Kidney capillary endothelial cell (primary cell): ENCODE measurements at places on chromosomes 6 and 20.

DNA sequence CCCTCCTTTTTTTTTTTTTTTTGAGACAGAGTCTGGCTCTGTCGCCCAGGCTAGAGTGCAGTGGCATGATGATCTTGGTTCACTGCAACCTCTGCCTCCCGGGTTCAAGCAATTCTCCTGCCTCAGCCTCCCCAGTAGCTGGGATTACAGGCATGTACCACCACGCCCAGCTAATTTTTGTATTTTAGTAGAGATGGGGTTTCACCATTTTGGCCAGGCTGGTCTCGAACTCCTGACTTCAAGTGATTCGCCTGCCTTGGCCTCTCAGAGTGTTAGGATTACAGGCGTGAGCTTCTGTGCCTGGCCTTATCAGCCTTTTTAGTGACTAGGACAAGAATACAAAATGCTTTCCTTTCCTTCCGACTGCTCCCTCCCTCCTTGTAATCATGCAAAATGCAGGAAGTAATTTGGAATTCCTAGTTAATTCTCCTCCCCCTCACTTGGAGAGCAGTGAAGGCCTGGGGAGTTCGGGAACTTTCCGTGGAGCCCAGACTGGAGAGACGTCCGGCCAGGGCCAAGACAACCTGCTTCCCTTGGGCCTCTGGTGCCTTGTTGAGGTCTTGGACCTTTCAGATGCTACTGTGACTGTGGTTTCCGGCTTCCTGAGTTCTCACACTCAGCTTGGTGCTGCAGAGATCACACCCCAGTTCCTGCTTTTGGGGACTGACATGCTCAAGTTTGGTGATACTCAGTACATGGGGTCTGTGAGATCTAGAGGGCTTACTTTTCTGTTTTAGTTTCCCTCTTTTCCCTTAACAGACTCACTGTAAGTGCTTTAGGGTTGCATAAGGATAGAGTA lies 3.9 kb upstream of the PHF20 start:
- peak; percentile 82 for DNase-seq

DNA sequence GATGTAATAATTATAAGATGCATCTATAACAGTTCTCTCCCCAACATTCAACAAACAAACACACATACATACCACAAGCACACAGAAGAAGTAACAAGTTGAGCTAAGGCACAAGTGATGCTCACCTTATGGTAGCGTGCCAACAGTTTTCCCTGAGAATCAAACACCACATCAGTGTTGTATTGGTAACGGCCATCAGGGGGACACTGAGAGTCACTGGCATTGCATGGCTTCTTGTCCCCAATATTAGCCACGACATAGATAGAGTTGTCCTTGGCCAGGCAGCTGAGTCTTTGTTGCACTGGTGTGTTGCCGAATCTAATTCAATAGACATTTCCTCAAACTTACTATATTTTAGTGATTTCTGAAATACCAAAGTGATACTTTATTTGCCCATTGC lies 14.8 kb upstream of the VNN1 start:
- no peak for DNase-seq

DNA sequence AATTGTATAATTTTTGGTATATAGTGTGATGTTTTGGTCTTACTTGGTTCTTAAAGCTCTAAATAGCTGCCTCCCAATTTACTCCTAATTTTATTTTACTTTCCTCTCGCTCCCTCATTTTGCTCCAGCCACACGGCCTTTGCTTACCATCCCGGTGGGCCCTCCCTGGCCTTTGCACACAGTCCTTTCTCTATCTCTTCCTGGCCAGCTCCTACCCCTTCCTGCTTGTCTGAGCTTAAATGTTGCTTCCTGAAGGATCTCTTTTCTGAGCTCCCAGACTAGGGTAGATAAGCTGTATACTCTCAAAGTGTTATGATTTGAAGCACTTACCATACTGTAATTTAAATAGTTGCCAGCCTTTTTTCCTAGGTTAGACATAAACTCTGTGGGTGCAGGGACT lies 121.7 kb downstream of the UTRN start:
- DNase-seq: no peak

DNA sequence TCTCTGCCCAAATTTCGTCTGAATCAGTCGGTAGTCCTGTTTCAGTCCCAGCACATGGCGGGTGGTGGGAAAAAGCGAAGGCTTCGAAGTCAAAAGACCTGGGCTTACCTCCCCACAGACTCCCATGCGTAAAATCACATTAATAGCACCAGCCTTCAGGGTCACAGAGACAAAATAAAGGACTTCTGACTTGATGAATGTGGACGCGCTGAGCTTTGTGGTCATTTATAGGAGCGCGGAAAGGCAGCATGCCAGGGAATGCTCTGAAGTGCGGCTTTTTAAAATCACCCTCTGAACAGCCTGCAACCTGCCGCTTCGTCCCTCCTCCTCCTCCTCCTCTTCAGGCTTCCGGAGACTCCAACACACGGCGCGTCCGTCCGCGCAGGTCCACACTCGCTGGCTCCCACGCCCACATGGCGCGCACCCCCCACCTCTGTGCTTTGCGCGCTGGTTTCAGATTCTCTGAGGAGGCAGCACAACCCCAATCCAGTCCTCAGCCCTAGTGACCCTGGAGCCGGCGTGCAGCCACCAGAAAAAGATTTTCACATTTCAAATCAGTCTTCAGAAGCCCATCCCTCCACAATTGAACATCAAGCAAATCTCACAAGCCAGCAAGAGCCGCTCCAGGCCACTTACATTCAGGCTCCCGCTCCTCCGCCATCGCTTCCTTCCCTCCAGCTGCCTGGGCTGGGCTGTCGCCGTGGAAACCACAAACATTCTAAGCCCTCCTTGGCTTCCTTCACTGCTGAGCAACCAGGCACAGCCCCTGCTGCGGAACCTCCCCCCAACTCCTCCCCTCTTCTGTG lies at the start of gene C6orf118:
TSS of gene C6orf118 (minus strand) at position 680 of the 806 bp plus-strand sequence. CDS start at position 661, 19 bp downstream.
- peak; percentile 44 for DNase-seq

- DNase-seq: no peak
Observed at GRCh38 chr20:944148-944547, 28.0 kb upstream of the ANGPT4 start.

GRCh38 chr6:163710532-163711470 lies 296.3 kb downstream of the QKI start:
- no peak for DNase-seq

DNA sequence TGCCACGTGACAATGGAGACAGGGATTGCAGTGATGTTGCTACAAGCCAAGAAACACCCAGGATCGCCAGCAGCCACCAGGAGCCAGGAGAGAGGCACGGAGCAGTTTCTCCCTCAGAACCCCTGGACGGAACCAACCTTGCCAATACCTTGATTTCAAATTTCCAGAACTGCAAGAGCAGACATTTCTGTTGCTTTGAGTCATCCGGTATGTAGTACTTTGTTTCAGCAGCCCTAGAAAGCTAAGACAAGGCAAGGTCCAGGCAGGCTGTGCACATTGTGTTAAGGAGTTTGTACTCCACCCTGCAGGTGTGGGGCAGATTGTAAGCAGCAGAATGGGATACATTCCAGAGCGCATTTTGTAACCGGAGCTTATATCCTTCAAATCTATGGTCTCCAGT lies 48.3 kb downstream of the TRERF1 start:
- no peak for DNase-seq

- DNase-seq: no peak
Observed at GRCh38 chr6:61193771-61194170, 1092.3 kb downstream of the KHDRBS2 start.

GRCh38 chr20:58973179-58973578 lies 7.9 kb upstream of the NELFCD start:
- DNase-seq: no peak

- no peak for DNase-seq
Observed at GRCh38 chr6:107655864-107656263, 165.9 kb downstream of the SOBP start.

DNA sequence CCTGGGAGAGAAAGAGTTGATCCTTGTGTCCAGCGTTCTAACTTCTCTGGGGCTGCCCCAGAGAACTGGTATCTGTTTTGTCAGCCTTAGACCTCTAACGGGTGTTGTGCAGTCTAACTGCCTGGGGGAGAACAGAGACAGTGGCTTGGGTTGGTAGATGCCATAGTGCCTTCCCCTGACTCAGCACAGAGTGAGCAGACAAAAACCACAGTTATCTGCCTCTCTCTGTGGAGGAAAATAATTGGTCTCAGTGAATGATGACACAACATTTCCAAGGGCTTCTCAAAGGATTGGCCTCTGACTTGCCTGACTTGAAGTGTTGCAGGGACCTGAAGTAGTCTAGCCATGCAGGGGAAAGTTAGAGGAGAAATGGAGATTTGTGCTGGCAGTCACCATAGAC lies 226.2 kb upstream of the MAN1A1 start:
- DNase-seq: no peak

DNA sequence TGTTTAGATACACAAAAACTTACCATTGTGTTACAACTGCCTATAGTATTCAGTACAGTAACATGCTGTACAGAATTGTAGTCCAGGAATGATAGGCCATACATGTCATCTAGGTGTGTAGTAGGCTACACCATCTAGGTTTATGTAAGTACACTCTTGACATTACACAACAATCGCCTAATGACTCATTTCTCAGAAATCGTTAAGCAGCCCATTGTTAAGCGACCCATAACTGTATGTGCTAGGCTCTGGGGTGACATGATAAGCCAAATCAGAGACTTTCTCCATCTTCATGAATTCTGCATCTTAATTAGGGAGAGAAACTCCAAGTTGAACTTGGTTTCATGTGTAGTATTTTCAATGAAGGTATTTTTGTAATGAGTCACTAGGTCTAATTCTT lies 17.2 kb downstream of the STK35 start:
- DNase-seq: no peak

DNA sequence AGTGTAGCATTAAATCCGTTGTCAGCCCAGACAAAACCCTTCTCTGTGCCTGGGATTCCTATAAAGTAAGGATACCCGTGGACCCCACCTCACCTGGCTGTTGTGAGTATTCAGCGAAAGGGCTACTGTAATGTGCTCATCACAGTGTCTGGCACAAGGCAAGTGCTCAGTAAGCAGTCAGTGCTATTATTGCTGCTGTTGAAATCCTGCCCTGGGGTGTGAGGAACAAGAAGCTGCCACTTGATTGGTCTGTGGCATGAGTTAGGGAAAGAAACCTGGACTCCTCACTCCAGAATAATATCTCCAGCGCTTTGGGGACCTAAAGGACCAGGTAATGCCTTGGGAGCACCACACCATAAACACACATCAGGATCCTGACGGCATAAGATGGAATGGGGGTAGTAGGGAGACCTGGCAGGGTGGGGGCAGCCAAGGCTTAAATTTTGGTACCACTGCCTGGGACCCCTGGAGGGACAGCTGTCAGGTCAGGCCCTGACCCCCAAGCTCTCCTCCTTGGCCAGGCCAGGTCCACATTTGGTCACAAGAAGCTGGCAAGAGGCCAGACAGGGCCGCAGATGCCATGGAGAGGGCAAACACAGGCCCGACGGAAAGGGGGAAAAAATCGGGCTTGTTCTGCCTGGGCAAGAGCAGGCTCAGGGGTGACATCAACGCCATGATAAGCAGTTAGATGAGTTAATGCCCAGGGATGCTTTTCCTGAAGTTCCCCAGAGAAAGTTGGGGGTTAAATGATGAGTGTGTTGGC lies 66.5 kb downstream of the MRPL14 start:
- DNase-seq: no peak

GRCh38 chr6:16697437-16698161 lies 63.7 kb downstream of the ATXN1 start:
- DNase-seq: no peak

DNA sequence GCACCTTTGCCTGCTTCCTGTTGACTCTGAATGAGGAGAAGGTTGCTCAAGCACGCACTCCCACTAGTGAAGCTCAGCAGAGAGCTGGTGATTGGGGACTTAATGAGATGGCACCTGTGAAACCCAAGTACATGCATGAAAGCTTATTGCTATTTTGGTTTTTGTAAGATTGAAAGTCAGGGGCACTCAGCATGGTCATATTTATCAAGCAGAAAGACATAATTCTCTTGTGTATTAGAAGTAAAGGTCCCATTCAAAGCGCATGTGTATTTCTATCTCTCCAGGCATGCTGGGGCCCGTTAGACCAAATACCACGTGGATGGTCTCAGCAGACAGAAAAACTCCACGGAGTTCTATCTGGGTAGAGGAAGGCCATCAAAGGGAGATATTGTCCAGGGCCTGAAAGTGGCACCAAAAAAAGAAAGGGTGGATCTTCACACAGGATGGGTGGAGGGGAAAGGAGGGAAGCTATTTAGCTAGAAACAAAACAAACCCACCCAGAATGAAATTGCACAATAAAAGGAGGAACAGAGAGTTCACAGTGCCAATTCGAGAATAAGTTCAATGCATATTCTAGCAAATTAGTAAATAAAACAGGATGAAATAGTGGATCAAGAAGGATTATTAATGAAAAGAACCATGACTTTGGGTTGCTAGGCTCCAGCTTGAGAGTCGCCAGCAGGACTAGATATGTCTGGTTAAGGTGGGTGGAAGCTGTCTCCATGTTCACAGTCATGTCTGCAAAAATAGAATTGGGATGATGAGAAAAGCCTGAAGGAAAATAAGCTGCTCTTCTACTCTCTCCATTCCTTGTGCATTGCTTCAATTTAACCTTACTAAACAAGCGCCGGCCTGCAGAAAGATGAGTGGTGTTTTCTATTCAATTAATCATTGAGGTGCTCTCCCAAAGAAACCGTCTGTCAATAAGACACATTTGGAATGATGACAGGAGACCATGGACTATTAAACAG lies 224.9 kb upstream of the DTNBP1 start:
- DNase-seq: no peak

DNA sequence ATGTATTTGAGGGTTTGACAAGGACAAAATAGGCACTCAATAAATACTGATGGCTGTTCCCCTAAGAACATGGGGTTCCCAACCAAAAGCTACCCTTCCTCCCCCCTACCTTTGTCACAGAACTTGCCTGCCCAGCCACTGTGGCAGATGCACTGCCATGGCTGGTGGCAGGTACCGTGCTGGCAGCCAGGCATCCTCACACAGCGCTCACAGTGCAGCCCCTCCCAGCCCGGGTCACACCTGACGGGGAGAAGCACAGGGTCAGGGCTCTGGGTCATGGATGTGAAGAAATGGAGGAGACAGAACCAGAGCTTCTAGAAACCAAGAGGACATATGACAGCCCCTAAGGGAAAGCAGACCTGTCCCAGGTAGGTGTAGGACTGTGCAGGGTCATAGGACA lies 2.5 kb downstream of the DLK2 start:
- no peak for DNase-seq

DNA sequence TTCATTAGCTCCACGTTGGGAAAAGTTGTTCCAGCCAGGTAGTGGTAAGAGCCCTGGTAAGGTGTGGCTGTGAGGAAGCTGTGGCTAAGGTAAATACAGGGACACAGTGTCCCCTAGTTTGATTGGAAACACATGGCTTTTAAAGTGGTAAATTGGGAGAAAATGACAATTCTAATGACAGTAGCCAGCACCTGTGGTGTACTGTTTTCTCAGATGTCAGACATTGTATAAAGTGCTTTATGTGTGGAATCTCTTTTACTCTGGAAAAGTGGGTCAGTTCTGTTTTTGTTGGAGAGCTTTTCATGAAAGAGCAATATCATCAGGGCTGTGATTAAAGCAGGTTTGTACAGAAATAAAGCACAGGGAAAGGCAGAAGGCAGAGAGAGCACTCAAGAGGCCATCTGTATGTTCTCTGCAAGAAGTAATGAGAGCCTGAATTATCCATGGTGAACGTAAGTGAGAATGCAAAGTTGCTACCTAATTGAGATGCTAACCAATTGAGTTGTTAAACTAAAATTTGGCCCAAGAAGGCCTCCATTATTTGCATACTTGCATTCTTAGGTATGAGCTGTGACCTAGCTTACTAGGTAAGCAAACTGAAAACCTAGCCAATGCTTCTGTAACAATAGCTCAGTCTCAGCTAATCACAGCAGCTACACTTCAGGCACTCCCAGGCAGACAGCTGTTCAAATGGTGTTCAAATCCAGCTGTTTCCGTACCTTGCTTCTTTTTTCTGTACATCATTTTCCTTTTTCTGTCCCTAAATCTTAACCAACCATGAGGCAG lies 28.2 kb downstream of the MRAP2 start:
- DNase-seq: no peak
